Pancreas (tissue), 10 donors: ENCODE measurements at places on chromosomes 1 and 21. TPM values are rescaled to one million over a fixed set of nuclear protein-coding genes. Genes with fewer than 3 reads are reported as not detected.

DNA sequence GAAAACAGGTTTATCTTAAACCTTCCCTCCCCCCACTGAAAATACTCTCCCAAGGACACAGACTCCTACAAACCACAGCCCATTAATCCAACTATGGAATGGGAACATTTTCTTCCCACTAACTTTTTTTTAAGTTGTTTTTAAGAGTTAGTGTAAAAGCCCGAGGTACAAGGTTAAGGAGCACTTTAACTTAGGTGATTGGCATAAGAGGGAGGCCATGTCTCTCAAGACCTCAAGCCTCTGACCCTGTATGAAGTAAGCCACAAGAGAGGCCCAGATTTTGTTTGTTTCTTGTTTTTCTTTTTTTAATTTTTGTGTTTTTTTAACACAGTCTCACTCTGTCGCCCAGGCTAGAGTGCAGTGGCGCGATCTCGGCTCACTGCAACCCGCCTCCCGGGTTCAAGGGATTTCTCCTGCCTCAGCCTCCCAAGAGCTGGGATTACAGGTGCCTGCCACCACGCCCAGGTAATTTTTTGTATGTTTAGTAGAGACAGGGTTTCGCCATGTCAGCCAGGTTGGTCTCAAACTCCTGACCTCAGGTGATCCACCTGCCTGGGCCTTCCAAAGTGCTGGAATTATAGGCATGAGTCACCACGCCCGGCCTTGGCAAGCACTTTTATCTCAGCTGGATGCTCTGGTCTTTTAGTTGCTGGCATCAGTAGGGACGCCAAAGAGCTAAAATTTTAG, 14.4 kb downstream of the ARMH1 start:
- H3K27me3 ChIP-seq, result no peaks in the 10 kb centered on the region
- H3K36me3 ChIP-seq, result no peaks in the 10 kb centered on the region
- no peaks in the 10 kb centered on the region for H3K4me1 ChIP-seq

GRCh38 chr1:205183676-205184335, 27.7 kb downstream of the DSTYK start:
- DNase-seq, result no peak
- H3K27me3 ChIP-seq, result no peaks in the 10 kb centered on the region
- H3K27ac ChIP-seq, result no peak overlapping the region
- no peaks in the 10 kb centered on the region for H3K4me1 ChIP-seq
- no peak overlapping the region for H3K4me3 ChIP-seq
- H3K36me3 ChIP-seq, result no peaks in the 10 kb centered on the region

GRCh38 chr1:237713916-237714315, 176.8 kb downstream of the ZP4 start:
- no peaks in the 10 kb centered on the region for H3K27me3 ChIP-seq
- H3K4me1 ChIP-seq, result no peaks in the 10 kb centered on the region
- H3K4me3 ChIP-seq, result no peak overlapping the region
- no peak for DNase-seq

DNA sequence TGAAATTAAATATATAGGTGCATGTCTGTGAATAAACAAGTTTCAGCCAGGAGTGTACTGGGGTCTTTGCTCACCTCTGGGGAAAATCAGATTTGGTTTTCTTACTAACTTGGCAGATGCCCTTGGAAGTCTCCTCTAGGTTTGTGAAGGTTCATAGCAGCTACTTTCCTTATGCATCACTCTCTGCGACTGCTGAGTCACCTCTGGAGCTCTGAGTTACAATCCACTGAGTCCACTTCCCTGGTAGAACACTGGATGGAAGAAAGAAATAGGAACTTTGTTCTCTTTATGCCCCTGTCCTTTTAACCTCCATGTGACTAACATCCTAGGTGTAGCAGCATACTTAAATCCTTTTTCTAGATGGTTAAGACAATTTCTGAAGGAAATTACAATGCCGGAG, 4.4 kb upstream of the FASLG start:
- H3K4me3 ChIP-seq, result no peak overlapping the region
- no peaks in the 10 kb centered on the region for H3K4me1 ChIP-seq
- H3K27ac ChIP-seq, result no peak overlapping the region
- H3K36me3 ChIP-seq, result no peaks in the 10 kb centered on the region
- DNase-seq, result no peak

- DNase-seq, result no peak
- H3K4me3 ChIP-seq, result no peak overlapping the region
- H3K27ac ChIP-seq, result no peak overlapping the region
- H3K36me3 ChIP-seq, result no peaks in the 10 kb centered on the region
Measured at GRCh38 chr1:225481738-225482137, 53.9 kb upstream of the LBR start.

- H3K4me1 ChIP-seq, result no peaks in the 10 kb centered on the region
- no peak overlapping the region for H3K27ac ChIP-seq
- no peak overlapping the region for H3K4me3 ChIP-seq
- no peaks in the 10 kb centered on the region for H3K36me3 ChIP-seq
- no peak for DNase-seq
- H3K27me3 ChIP-seq, result no peaks in the 10 kb centered on the region
Measured at GRCh38 chr1:55472784-55473183, 257.6 kb upstream of the USP24 start.

- H3K4me3 ChIP-seq, result no peak overlapping the region
- no peaks in the 10 kb centered on the region for H3K36me3 ChIP-seq
- peaks cover 4% of the 10 kb centered on the region for H3K27me3 ChIP-seq
- no peak for DNase-seq
- no peaks in the 10 kb centered on the region for H3K4me1 ChIP-seq
Measured at GRCh38 chr1:29370067-29370466, 133.7 kb downstream of the PTPRU start.

DNA sequence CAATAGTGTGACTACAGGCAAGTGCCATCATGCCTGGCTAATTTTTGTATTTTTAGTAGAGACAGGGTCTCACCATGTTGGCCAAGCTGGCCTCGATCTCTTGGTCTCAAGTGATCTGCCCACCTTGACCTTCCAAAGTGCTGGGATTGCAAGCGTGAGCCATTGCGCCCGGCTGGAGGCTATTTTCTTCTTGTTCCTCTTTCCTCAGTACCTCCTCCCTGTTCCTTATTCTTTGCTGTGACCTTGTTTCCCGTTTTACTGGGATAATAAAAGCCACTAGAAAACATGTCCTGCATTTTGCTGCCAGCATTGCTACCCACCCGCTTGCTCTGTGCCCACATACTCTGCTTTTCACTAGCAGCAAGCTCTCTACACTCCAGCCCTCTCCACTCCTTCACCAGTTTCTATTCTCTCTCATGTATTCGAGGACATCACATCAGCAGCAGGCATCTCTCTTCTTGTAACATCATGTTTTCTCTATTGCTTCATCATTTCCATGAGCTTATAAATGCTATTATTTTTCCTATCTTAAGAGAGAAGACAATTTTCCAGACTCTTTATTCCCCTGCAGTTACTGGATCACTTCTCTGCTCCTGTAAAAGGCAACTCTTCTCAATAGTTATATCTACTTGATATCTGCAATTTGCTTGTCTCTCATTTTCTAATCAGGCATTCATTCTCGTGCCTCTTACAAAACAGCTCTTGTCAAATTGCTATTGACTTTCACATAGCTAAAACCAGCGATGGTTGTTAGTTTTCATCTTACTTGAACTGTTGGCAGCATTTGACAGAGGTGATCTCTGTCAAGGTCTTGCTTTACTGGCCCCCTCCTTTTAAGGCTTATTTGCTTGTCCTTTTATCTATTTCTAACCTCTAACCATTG, 34.5 kb upstream of the C21orf91 start:
- DNase-seq, result no peak
- H3K4me3 ChIP-seq, result no peak overlapping the region
- no peak overlapping the region for H3K27ac ChIP-seq

DNA sequence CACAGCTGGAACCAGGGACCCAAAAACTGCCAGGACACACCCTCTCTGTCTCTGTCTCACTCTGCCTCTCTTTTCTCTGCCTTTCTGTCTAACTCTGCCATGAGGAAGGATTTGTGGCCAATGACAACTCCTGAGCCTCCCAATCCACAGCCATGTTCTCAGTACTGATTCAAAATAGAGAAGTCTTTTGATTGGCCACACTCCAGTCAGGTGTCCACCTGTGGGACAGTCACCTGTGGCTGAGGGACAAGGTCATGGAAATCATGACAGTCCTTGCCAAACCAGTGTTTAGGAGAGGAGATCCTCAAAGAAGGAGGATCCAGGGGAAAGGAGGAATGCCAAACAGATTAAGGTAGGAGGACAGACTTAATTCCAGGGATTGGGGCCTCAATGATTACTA, 15.8 kb downstream of the TINAGL1 start:
- no peak overlapping the region for H3K4me3 ChIP-seq
- DNase-seq, result no peak
- H3K36me3 ChIP-seq, result no peaks in the 10 kb centered on the region
- peaks cover 13% of the 10 kb centered on the region for H3K4me1 ChIP-seq
- H3K27ac ChIP-seq, result no peak overlapping the region
- no peaks in the 10 kb centered on the region for H3K27me3 ChIP-seq

GRCh38 chr1:47405697-47406096, 10.4 kb upstream of the FOXE3 start:
- H3K4me1 ChIP-seq, result no peaks in the 10 kb centered on the region
- no peak for DNase-seq
- H3K4me3 ChIP-seq, result no peak overlapping the region
- H3K27ac ChIP-seq, result no peak overlapping the region
- H3K36me3 ChIP-seq, result no peaks in the 10 kb centered on the region

GRCh38 chr1:235060607-235061470, 67.8 kb downstream of the TOMM20 start:
- H3K4me3 ChIP-seq, result no peak overlapping the region
- no peaks in the 10 kb centered on the region for H3K36me3 ChIP-seq
- H3K4me1 ChIP-seq, result peaks cover 21% of the 10 kb centered on the region
- DNase-seq, result peak; percentile 49

DNA sequence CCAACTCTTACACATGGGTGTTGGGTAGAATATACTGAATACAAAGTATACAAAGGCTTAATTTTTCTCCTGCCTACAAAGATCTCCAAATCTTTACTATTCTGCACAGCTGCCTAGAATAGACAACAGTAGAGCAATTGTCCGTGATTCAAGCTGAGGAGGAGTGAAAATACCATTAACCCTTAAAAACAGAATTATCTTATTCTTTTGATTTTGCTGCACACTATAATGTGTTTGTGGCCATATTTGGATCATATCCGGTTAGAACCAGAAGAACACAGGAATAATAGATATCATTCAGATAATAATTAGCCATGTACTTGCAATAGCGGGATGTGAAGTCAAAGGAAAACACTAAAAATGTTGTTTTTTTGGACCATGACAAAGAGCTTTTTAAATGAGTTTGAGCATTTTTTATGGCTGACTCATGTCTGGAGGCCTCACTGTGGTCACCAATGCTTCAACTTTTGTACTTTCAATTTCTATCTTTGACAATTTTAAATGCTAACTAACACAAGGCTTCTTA, 197.6 kb upstream of the FOXD3 start:
- DNase-seq, result no peak
- H3K36me3 ChIP-seq, result no peaks in the 10 kb centered on the region
- no peak overlapping the region for H3K4me3 ChIP-seq
- H3K4me1 ChIP-seq, result no peaks in the 10 kb centered on the region
- no peak overlapping the region for H3K27ac ChIP-seq

- peak overlapping the region; percentile 76 for H3K27ac ChIP-seq
- DNase-seq, result no peak
- no peaks in the 10 kb centered on the region for H3K27me3 ChIP-seq
- peaks cover 55% of the 10 kb centered on the region for H3K4me1 ChIP-seq
- H3K36me3 ChIP-seq, result no peaks in the 10 kb centered on the region
Measured at GRCh38 chr1:12452262-12452661, 165.7 kb downstream of the DHRS3 start.

DNTTIP2 gene
- total RNA-seq, result 20.0 TPM

KRTAP13-2 gene
- not detected for total RNA-seq

S100A10 gene
- total RNA-seq, result 211 TPM

EPS15 gene
- total RNA-seq, result 30.4 TPM

CD48 gene
- 4.2 TPM for total RNA-seq

KRTAP7-1 gene
- total RNA-seq, result not detected

KCNJ9 gene
- total RNA-seq, result not detected

FAM72C gene
- 0.06 TPM for total RNA-seq

FHL3 gene
- total RNA-seq, result 8.2 TPM

LCA5L gene
- total RNA-seq, result 1.3 TPM

PDE9A gene
- 4.4 TPM for total RNA-seq

KRTAP6-3 gene
- total RNA-seq, result not detected

CD247 gene
- 0.14 TPM for total RNA-seq

NECTIN4 gene
- total RNA-seq, result 9.3 TPM

RCC2 gene
- 31.2 TPM for total RNA-seq

SEC22B gene
- total RNA-seq, result 12.0 TPM

ZBTB8B gene
- 0.06 TPM for total RNA-seq

SELL gene
- 0.51 TPM for total RNA-seq

RXFP4 gene
- total RNA-seq, result not detected

OR14I1 gene
- not detected for total RNA-seq

CASQ2 gene
- 0.34 TPM for total RNA-seq
